ENCODE measurements at places on chromosomes 7 and 10.

DNA sequence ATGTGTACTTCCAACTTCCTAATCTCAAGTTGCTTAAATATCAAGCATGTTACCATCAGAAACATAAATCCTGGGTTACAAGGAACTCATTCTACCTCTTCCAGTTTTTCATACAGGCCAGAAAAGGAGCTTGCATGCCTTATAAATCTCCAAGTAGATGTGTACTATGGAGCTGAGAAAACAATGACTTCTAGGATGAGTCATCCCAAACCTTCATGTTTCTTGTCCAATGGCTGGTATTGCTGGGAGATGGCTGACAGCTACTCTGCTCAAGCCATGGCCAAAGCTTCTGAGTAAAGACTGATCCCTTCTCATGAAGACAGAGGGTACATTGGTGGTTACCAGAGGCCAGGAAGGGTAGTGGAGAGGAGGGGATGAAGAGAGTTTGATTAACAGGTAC lies 8.6 kb downstream of the RAPGEF5 start:
- DNase-seq: no peak

- no peak for DNase-seq
Observed at GRCh38 chr10:104819731-104820130, 178.6 kb downstream of the SORCS3 start.

DNA sequence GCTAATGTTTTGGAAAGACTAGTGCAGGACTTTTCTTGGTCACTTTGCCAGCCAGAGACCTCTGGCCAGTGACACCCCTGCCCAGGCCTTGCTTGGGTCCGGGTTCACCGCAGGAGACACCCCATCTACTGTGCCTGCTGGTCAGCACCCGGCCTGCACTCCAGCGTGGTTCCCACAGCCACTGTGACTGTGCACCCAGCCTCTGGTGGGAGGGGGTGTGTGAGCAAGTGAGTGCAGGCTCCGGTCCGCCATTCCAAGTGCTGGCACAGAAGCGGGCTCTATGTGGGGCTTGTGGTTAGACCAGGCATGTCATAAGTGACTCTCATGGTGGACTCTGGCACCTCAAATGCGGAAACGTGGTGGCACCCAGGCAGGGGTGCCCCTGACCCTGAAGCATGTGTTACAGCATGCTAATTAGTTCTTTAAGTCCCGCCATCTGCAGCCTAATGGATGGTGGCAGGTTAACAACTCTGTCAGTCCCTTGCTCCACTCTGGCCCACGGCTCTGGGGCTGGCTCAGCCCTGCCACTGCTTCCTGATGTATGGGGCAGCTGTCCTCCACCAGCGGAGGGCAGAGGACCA lies 311.9 kb upstream of the HGF start:
- no peak for DNase-seq

DNA sequence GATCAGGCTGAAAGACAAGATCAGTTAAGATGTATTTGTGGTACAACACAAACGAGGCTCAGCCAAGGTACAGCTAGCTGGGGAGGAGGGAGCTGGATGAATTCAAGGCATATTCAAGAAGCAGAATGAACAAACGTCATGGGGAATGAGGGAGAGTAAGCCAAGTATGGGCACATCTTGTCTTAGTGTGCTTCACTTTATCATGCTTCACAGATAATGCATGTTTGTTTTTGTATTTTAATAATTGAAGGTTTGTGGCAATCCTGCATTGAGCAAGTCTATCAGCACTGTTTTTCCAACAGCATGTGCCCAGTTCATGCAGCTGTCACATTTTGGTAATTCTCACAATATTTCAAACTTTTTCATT lies 135.4 kb downstream of the HIBADH start:
- no peak for DNase-seq

DNA sequence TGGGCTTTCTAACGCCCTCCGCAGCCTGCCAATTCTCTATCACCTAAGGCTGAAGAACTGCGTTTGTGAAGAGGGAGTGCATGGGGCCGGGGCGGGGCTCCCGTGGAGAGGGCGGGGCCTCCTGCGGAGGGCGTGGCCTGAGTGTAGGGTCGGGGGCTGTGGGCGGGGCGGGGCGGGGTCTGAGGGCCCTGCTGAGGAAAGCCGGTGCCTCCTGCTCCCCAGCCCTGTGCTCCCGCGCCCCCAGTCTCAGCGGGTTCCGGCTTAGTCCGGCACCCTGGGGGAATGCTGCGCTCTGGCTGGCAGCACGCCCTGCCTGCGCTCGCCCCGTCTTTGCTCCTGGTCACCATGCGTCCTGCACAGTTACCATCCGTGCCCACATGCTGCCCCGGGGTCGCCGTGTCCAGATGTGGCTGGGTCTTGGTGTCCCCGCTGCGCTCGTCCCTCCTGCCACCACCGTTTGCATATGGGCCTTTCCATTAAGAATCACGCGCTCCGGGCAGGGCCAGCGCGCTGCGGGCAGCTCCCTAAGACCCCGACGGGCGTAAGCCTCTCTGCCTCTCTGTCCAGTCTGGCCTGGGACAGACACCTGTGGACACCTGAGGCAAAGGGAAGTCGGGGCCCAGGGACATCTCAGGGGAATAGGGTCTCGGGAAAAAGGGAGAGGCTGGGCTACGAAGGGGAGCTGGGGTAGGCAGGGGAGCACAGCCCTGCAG lies 144.0 kb upstream of the RET start:
- DNase-seq: peak; percentile 59

All from stimulated activated CD4-positive, alpha-beta T cell treated with anti-CD3 and anti-CD28 coated beads, Interleukin-4, amount 100 ng/mL, for 48 hours (primary cell).